ENCODE measurements at places on chromosomes 1 and 21.

GRCh38 chr21:27827972-27828371, 861.1 kb upstream of the ADAMTS5 start:
- no peak for DNase-seq

GRCh38 chr1:44628962-44629756, 45.1 kb downstream of the TMEM53 start:
- DNase-seq, result no peak

DNA sequence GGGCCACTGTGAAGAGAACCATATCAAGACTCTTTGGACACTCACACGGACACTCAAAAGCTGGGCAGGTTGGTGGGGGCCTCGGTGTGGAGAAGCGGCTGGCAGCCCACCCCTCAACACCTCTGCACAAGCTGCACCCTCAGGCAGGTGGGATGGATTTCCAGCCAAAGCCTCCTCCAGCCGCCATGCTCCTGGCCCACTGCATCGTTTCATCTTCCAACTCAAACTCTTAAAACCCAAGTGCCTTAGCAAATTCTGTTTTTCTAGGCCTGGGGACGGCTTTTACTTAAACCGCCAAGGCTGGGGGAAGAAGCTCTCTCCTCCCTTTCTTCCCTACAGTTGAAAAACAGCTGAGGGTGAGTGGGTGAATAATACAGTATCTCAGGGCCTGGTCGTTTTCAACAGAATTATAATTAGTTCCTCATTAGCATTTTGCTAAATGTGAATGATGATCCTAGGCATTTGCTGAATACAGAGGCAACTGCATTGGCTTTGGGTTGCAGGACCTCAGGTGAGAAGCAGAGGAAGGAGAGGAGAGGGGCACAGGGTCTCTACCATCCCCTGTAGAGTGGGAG, 36.3 kb upstream of the TDRD10 start:
- no peak for DNase-seq

DNA sequence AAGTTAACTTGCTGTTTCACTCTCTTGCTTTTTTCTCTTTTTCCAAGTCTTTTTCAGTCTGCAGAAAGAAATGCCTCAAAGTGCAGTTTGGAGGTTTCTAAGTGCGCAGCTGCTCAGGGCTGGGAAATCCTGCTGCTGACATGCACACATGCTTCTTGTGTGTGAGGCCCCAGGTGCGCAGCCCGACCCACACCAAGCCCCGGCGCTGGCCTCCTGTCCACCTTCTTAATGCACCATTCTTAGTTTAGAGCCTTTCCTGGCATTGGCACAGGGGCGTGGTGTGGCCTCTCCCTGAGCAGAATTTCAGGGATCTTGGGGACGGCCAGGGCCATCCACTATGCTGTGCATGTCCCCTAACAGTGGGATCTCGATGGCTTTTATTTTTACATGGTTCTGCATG, 315.2 kb downstream of the CAMTA1 start:
- no peak for DNase-seq

DNA sequence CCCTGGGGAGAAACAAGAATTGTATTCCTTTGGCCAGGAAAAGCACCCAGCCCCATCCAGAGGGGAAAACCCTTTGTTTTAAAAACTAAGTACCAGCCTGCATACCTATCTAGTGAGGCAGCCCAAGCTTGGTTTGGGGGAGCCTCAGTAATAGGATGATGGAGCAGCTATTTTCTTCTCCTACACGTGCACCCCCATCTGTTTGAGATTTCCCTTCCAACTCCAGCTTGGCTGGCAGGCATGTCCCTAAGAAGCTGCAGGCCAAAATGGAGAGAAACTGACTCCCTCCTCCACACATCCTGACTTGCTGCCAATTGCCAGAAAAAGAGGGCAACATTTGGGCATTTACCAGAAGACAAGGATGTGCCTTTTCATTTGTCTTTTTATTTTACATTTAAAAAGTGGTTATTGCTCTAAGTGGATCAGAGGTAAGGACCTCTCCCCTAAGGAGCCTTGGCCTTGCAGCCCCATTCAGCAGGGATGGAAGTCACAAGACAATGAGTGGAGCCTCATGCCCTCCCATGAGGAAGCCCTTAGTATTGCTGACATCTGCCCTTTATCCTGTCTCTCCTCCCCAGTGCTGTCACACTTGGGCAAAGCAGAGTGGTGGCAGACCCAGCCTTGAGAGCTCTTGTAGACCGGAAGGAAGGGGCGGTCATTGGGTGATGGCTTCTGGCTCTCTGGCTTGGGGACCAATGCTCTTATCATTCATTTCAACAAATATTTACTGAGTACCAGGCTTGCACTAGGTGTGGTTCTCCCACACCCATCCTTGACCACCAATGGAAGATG, 8.6 kb downstream of the FNDC5 start:
- DNase-seq, result no peak

GRCh38 chr1:91863498-91863897, 22.5 kb downstream of the TGFBR3 start:
- DNase-seq, result no peak

- no peak for DNase-seq
Observed at GRCh38 chr1:6880951-6881690, 95.9 kb downstream of the CAMTA1 start.

- no peak for DNase-seq
Observed at GRCh38 chr1:36321119-36321951, 2.1 kb downstream of the EVA1B start.

DNA sequence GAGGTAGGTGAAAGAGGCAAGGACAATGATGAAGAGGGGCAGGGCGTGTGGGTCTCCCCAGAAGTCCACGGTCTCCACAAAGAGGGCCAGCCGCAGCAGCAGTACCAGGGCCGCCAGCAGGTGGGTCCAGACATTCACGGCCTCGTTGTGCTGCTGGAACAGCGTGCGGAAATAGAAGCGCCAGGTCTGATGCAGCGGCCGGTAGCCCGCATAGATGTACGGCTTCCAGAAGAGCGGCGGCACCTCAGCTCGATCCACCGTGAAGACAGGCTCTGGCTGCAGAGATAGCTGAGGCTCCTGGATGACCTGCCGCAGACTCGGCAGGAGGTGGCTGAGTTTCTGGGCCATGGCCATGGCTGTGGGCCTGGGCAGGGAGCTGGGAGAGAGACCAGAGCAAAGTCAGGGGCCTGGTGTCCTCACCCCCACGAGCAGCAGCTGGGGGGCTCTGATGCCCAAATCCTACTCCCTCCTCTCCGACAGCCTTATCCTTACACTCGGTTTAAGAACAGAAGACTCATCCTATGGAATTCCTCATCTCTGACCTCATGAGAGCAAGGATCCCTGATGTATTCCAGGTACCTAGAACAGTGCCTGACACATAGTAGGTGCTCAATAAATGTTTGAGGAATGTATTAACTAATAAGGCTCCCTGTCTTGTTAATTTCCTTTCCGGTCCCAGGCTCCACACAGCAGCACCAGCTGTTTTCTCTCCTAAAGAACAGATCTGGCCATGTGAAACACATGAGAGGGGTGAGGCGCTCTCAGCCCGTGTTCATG, 4.4 kb upstream of the AUNIP start:
- DNase-seq, result no peak

- no peak for DNase-seq
Observed at GRCh38 chr1:48066936-48067335, 69.8 kb upstream of the TRABD2B start.

DNA sequence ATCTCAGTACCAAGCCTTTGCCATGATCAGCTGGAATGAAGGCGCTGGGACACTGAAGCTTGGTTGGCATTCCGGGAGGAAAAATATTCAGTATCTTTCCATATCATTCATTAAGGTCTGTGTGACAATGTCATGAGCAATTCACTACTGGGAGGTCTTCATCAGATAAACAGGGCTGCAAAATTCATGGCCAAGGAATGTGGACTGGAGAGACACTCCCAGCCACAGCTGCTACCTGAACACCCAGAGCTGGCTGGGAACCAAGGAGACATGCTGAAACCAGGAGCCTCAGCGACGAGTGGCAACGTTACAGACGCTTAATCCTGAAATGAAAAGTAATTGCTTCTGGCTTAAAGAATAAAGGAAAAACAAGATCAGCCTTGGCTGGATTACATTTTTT, 30.6 kb upstream of the DDAH1 start:
- no peak for DNase-seq

DNA sequence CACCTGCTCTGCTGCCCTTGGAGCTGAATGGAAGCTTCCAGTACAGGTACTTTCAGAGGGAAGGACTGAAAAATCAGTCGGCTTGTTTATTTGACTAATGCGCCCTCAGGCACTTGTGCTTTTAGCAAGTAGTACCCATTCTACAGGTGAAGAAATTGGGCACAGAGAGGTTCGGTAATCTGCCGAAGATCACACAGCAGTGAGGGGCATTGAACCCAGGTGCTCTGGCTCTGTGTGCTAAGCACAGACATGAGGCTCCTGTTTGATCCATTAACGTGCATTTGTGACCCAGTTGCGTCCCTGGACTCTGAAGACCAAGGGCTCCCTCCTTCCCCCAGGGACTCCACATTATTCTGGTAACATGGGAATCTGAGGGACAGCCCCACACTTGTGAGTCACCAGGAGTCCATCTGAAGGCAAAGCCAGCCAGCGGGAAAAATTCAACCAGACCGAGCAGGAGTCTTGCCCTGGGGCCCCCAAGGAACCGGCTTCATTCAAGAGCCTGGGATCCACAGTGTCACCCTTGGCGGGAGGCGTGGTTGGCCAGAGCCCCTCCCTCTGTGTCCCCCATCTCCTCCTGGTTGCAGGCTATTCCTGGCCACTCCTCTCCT, 192.4 kb upstream of the ARHGEF16 start:
- no peak for DNase-seq

- DNase-seq, result no peak
Observed at GRCh38 chr1:241323514-241324195, 33.4 kb downstream of the RGS7 start.

- DNase-seq, result no peak
Observed at GRCh38 chr1:93588955-93589354, 92.7 kb downstream of the BCAR3 start.

DNA sequence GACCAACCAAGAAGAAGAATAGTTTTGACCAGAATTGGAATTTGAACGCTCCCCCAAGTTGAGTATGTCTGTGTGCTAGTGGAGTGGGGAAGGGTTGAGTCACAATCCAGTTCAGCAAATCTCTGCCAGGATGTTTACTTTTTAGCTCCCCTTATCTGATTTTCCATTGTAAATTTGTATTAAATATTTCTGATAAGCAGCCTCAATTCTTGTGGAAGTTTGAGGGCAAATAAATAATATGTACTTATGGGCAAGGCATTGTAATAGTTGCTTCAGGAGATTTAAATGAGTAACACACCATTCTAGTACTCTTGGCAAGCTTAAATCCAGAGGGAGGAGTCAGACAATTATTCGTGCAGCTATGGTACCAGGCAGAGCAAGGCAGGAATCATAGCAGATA, 14.4 kb downstream of the CXADR start:
- DNase-seq, result no peak

- no peak for DNase-seq
Observed at GRCh38 chr1:170030212-170030611, 44.3 kb downstream of the KIFAP3 start.

DNA sequence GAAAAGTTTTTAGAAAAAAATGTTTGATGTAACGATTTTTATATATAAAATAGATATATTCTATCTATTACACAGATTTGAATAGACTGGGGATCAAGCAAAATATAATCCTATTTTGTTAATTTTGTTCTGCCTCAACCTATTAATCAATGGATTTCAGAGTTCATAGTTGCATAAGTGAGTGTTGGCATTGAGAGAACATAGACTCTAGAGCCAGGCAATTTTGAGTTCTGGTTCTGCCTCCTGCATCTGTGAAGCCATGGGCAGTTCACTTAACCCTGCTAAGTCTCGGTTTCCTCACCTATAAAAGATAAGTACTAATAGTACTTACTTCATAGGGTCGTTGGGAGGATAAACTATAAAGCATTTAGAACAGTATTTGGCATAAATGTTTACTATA, 13.6 kb upstream of the PKN2 start:
- no peak for DNase-seq

DNA sequence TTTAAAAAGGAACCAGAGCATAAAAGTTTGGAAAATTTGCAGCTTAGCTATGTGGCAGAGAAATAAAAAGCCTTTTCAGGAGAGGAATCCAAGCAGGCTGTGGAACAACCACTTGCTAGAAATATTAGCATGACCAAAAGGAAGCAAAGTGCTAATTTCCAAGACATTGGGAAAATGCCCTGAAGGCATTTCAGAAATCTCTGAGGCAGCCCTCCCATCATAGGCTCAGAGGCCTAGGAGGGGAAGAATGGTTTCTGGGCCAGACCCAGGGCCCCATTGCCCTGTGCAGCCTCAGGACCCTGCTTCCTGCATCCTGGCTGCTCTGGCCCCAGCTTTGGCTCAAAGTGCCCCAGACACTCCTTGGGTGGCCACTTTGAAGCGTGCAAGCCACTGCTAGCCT, 56.8 kb downstream of the TENT5C start:
- no peak for DNase-seq

DNA sequence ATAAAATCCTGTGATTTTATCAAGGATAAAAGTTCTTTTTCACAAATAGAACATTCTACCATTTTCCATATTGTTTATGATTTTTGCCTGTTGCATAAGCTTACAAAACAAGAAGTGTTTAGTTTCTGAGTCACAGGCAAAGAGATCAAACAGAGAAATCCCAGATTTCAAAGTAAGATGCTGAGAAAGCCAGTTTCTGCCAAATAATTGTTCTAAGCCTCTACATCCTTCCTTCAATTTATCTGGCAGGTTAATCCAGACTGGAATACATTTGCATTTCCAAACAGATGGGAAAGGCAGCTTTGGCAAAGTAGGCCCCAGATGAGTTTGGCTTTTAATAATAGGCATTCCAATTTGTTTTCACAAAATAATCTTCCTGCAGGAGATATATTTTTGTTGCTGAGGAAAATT, 2.5 kb downstream of the SLC1A7 start:
- DNase-seq, result no peak

DNA sequence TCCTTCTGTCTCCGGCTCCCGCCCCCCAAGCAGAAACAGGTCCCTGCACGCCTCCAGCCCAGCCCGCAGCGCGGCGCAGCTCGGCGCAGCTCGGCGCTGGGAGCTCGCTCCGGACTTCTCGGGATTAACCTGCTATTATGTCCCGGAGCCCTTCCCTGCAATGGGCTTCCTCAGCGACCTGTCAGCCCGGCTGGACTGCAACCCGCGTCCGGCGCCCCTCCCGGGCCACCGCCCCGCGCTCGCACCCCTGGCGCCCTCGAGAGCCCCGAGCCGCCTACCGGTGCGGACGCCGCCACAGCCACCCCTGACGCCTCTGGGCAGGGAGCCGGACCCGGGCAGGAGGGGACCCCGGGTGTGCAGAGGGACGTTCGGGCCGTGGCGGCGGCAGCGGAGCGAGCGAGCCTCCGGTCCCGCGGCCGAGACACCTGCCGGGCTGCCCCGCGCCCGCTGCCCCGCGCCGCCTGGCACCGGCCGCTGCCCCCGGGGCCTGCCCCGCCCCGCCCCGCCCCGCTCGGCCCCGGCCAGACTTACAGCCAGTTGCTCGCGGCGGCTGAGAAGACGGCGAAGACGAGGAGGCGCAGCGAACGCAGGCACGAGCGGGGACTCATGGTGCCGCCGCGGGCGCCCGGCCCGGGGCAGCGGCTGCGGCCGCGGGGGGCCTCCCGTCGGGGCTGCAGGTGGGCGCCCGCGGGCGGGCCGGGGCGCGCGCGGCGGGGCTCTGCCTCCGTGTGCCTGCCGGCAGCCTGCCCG, 407 bp downstream of the WNT4 start:
- DNase-seq, result no peak
